ENCODE measurements at places on chromosomes 6 and 20.

GRCh38 chr6:114364301-114364700 is 21.5 kb upstream of the HS3ST5 start:
- no peaks in the 10 kb centered on the region for H3K4me1 ChIP-seq
- H3K27me3 ChIP-seq, result no peaks in the 10 kb centered on the region
- no peaks in the 10 kb centered on the region for H3K36me3 ChIP-seq
- H3K27ac ChIP-seq, result no peak overlapping the region
- no peak for DNase-seq

- DNase-seq, result peak; percentile 67
- no peaks in the 10 kb centered on the region for H3K36me3 ChIP-seq
- peak overlapping the region; percentile 52 for H3K4me3 ChIP-seq
Observed at GRCh38 chr6:155177363-155177961, 86.4 kb upstream of the CLDN20 start.

GRCh38 chr6:17004269-17004668 is 97.6 kb upstream of the STMND1 start:
- DNase-seq, result no peak
- H3K36me3 ChIP-seq, result no peaks in the 10 kb centered on the region

DNA sequence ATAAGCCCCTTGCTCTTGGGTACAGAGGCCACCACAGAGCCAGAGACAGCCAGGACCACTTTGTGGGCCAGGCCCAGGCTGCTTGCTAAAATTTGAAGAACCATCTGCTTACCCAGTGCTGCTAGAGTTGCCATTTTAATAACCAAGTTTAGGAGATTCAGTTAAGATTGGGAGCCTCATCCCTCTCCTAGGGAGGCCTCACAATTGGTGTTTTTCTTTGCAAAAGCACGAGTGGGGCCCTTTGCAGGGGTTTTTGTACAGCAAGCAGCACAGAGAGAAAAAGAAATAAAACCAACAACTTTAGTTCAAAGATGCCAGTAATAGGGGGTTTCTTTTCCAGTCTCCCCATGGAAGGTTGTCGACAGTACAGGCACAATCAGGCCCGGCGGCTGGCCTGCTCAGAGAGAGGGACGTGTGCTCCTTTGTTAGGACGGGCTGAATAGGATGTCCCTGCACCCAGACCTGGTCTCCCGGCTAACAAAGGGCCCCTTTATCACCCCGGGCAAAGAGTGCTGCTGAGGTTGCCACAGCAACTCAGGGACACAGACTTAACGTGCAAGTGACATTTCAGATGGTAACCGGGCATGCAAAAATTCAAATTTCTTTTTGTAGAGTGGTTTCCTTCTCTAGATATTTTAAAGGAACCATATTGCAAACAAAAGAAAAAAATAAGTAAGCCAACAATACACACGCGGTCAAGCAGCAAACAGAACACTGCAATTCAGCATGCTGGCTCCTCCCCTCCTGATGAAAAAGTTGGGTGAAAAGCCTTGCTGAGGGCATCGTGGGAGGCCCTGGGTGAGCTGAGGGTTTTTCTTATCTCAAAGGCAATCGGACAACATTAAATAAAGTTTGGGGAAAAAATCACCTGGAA is 10.5 kb upstream of the TOX2 start:
- H3K27me3 ChIP-seq, result no peaks in the 10 kb centered on the region
- no peak overlapping the region for H3K27ac ChIP-seq
- no peak for DNase-seq
- no peak overlapping the region for H3K4me3 ChIP-seq
- H3K4me1 ChIP-seq, result peaks cover 2% of the 10 kb centered on the region

DNA sequence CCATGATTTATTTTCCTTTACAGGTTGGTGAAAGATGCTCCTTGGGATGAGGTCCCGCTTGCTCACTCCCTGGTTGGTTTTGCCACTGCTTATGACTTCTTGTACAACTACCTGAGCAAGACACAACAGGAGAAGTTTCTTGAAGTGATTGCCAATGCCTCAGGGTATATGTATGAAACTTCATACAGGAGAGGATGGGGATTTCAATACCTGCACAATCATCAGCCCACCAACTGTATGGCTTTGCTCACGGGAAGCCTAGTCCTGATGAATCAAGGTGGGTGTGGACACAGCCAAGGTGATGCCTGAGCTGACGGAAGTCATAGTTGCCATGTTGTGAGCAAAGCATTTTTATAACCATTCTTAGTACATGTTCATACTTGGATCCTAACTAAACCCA is 34.6 kb upstream of the CALHM6 start:
- peaks cover 2% of the 10 kb centered on the region for H3K4me1 ChIP-seq
- no peak for DNase-seq
- no peak overlapping the region for H3K27ac ChIP-seq
- no peak overlapping the region for H3K4me3 ChIP-seq

GRCh38 chr20:2470423-2471193 is at the start of gene SNRPB:
SNRPB (minus strand) TSS chr20:2470789; CDS start chr20:2470690, 99 bp downstream.
- H3K4me1 ChIP-seq, result peaks cover 28% of the 10 kb centered on the region
- H3K27ac ChIP-seq, result peak within 1 kb of the TSS; percentile 99

DNA sequence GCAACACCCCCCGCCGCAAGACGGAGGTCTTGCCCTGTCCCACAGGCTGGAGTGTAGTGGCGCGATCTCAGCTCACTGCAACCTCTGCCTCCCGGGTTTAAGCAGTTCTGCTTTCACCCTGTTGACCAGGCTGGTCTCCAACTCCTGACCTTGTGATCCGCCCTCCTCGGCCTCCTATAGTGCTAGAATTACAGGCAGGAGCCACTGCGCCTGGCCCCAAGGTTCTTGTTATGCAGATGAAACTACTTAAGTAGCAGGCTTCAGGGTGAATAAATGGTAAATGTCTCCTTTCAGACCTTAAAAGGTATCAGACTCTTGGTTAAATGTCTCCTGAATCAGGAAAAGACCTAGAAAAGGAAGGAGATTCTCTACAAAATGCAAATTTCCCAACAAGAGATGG is 95.4 kb upstream of the TMEM181 start:
- no peaks in the 10 kb centered on the region for H3K27me3 ChIP-seq
- no peak for DNase-seq
- H3K27ac ChIP-seq, result no peak overlapping the region

GRCh38 chr20:61919675-61920365 is 145.9 kb downstream of the TAF4 start:
- peaks cover 6% of the 10 kb centered on the region for H3K4me1 ChIP-seq
- H3K27me3 ChIP-seq, result peaks cover 12% of the 10 kb centered on the region
- no peak overlapping the region for H3K27ac ChIP-seq
- DNase-seq, result no peak
- no peaks in the 10 kb centered on the region for H3K36me3 ChIP-seq

All from memory B cell (primary cell).